Neural progenitor cell (in vitro differentiated cells): ENCODE measurements at places on chromosomes 7 and 10. TPM values are rescaled to one million over a fixed set of nuclear protein-coding genes. Genes with fewer than 3 reads are reported as not detected.

- DNase-seq: no peak
Observed at GRCh38 chr7:155477476-155477875, 19.5 kb downstream of the EN2 start.

The FGFBP3 gene
- total RNA-seq: 14.0 and 27.6 TPM in 2 replicates

The CTAGE4 gene
- 0.43 and 1.1 TPM in 2 replicates for total RNA-seq

The GPNMB gene
- 0.99 TPM in 1 of 2 replicates, not detected in the other for total RNA-seq

GRCh38 chr7:115679976-115680375, 350.6 kb downstream of the TFEC start:
- peak; percentile 72 for DNase-seq

DNA sequence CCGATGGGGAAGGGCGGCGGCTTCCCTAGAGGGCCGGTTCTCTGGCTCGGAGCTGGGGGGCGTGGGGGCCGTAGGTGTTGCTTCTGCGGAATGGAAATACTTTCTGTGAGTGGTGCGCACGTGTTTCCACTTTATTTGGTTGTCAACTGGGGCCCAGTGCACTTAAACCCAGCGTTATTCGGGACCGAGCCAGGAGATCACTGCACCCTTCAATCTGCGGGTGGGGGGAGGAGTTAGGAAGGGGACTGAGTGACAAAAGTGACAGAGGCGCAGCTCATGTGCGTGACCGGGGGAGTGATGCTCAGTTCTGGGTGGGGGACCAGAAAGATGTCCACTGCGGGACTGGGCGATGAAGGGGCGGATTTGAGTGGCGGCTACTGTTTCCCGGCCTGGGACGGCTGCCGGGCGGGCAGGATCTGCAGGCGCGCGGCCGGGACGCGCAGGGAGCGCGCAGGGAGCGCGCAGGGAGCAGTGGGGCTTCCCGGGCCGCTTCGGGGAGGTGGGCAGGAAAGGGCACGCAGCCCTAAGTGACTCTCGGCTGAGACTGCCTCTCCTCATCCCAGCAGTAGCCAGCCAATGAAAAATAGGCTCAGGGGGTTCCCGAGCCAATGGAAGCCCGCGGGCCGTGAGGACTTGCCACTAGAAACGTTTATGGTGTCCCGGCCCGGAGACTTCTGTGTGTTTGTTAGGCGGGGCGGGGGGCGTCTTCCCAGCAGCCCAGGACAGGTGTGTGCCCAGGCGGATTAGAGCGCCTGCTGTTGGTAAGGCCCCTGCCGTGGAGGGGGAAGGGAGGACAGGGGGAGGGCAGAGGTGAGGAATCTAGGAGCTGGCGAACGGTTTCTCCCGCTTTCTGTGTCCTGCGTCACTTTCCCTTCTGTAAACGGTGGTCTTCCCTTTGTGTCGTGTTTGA, 54.3 kb upstream of the KDM7A start:
- peak; percentile 87 for DNase-seq

DNA sequence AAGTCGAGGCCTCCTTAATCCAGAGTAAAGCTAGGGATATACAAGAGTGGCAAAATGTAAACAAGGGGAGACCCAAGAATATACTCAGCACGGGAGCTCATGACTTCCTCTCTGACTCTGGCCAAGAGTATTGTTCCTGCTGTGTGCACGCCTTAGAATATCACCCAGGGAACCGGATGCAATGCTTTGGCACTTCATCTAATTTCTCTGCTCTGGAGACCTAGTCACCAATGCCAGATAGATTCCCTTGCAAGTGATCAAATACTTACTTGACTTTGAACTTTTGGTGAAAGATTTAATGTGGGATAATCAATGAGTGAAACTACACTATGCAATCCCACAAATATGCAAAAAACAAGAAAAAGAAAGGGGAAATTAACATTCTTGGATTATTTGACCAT, 695.5 kb downstream of the INHBA start:
- no peak for DNase-seq

- no peak for DNase-seq
Observed at GRCh38 chr7:107957436-107957835, 45.5 kb downstream of the LAMB1 start.

DNA sequence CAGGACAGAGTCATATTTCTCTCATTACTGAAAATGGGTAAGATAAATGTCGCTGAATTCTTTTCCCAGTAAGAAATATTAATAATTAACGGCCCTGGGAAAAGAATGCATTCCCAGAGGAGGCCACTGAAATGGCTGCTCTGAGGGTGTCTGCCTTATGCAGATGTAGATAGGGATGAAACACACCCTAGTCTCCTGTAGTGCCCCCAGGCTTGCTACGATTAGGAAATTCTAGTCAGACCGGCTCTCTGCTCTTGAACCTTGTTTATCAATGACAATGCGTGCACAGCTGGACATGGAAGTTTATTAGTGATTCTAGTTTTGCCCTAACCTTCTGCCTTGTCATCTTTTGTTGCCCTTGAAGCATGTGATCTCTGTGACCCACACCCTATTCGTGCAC, 291.1 kb downstream of the ZNF248 start:
- no peak for DNase-seq

- no peak for DNase-seq
Observed at GRCh38 chr7:70352088-70352487, 753.8 kb downstream of the AUTS2 start.

The PKD2L1 gene
- not detected in 2 replicates for total RNA-seq

DNA sequence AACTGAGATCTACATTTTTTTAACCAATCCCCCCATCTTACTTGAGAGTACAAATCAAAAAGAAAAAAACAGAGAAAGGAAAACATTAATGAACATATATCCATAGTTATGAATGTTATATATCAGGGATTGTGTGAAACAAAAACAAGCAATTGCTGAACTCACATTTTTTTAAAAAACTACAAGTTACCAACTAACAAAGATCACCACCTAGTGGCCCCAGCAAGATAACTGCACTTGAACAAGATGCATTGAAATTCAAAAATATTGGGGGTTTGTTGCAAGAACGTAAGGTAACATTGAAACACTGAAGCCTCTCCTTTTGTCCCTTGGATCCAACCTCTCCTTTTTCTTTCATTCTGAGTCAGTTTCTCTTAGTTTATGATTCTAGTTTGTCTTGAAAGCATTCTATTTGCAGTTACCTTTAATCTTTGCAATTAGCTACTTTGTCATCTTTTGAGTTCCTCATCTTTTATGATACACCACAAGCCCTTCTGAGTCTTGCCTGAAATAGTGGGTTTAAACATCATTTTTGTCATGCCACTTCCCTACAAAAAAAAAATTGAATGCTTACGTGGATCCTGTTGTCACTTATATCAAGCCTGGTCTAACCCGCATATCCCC, 87.3 kb upstream of the TES start:
- DNase-seq: peak; percentile 25

GRCh38 chr7:12805518-12805928, 118.1 kb downstream of the ARL4A start:
- DNase-seq: no peak

DNA sequence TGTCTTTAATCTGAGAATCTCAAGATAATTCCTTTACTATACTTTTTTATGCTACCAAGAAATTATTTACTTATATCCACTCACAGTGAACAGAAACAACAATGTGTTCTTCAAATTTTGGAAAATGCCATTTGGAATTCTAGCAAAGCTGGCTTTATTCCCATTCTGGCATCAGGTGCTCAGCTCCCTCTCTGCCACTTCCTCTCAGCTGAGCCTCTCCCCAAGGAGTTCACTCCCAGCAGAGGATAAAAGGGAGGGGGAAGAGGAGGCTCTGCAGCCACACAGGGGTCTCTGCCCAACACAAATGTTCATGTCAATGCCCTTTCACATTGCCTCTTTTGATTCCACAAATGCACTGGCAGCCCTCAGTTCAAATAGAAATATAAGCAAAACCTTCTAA, 116.9 kb downstream of the CPEB3 start:
- peak; percentile 17 for DNase-seq

The OR9A2 gene
- not detected in 2 replicates for total RNA-seq

GRCh38 chr10:122689146-122689820, 10.4 kb downstream of the C10orf120 start:
- no peak for DNase-seq

The C7orf33 gene
- not detected in 2 replicates for total RNA-seq

The COPG2 gene
- 139 and 167 TPM in 2 replicates for total RNA-seq

DNA sequence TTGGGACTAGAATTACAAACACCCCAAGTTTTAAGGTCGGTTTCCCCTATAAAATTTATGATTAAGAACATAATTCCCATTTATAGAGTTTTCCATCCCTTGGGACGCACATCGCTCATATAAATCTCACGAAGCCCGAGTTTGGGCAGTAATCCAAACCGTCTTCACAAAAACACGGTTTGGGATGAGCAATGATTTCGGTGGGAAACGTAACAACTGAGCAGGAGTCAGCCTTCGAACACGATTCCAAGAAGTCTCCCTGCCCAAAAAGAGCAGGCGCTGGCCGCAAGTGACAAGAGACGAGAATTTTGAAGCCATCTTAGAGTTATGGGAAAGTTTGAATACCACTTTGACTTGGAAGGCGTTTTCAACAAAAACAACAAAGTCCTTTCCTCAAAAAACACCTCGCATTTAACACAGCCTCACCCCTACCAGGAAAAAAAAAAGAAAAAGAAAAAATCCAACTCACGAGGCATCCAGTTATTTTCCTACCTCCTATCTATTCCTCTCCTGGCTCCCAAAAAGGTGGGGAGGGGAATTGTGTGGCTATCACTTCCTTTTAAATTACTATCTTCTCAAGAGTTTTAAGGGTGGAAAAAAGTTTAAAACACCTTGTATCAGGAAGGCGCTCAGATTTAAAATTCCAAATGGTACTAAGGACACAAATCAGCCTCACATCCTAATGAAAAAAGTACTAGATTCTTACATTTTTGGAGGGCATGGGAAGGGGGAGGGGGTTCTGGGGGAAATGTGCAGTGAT, 1.6 kb downstream of the SEPHS1 start:
- peak; percentile 21 for DNase-seq
